ENCODE measurements at places on chromosomes 1 and 21.

GRCh38 chr1:234273981-234274380 is 99.3 kb upstream of the COA6 start:
- DNase-seq = no peak

DNA sequence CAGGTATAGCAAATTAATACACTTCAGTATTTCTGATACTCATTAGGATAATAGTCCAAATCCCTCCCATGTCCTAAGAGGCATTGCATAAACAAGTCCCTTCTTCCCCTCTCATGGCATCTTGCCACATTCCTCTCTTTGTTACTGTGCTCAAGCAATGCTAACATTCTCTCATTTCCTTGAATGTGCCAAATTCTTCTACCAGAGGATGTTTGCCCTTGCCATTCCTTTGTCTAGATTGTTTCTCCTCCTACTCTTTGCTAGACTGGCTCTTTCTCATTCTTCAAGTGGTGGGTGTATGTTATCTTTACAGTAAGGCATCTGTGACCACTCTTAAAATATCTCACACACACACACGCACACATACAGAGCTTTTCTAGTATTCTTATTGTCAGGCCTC is 621.0 kb upstream of the CXADR start:
- DNase-seq = no peak

DNA sequence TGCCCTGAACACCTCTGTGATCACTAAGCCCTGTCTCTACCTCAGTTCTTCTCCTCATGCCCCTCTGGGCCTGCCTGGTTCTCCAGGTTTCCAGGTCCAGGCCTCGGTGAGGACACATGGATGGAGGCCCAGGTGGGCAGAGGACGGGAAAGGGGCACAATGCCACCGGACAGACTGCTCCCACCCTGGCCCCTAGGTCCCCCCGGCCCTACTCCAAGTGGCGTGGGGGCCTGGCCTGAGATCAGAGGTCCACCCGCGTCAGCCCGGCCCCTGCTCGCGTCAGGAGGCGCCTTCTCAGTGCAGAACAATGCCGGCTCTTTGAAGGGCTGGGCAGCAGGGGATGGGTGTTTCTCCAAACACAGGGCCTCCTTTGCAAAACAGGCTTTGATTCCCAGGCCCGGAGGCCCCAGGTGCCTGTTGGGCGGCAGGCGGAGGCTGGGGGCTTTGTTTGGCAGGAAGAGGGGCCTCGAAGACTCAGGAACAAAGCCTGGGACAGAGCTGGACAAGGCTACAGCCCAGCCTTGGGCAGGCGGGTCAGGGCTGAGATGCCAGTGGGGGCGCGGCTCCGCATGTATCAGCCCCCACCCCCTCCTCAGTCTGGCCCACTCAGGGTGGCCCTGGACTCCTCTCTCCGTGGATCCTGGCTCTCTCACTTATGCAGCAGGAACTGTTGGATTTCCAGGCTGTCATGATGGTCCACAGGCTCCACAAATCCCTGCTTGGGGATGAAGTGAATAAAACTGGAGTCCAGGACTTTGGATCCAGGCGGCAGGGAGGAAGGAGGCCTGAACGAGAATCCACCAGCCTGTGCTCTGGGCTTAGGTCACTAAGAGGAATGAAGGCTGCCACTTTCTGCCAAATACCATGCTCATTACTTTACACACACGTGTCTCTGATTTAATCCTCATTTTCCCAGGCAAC is 77.4 kb upstream of the SLC2A1 start:
- DNase-seq = no peak

GRCh38 chr1:197392541-197392940 is 124.5 kb downstream of the CRB1 start:
- DNase-seq = no peak

GRCh38 chr1:224348137-224348536 is 8.5 kb upstream of the CNIH4 start:
- DNase-seq = no peak

DNA sequence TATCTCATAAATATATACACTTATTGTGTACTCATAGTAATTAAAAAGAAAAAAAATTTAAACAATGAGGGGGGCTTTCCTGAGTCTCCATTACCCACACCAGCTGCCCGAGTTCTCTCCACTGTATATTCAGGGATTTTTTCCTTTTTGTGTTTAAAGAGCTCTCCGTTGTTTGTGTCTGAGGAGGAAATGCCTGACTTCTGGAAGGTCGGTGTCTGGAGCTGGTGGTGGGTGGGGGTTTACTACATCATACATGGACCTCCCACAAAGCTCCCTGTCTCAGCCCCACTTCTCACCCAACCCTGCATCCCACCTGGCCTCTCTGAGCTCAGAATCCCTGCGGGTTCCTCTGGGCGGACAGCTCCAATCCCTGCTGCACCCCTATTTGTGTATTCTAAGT is 64.1 kb upstream of the ETV3 start:
- no peak for DNase-seq

DNA sequence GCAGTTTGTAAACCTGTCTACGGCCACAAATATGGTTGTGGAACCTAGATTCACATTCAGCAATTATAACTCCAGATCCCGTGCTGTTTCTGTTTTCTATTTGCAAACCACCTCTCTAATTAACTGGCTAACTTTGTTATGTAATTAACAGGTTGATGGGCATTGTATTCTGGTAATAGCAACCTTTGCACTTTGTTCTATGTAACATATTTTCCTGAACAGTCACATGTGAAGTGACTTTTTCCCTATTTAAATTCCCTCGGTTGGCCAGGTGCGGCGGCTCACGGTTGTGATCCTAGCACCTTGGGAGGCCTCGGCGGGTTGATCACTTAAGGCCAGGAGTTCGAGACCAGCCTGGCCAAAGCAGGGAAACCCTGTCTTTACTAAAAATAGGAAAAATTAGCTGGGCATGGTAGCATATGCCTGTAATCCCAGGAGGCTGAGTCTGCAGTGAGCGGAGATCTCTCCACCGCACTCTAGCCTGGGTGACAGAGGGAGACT is 1.4 kb downstream of the ACADM start:
- no peak for DNase-seq

GRCh38 chr1:67361641-67362040 is 54.0 kb downstream of the IL12RB2 start:
- no peak for DNase-seq

GRCh38 chr1:234530672-234531071 is 51.7 kb upstream of the TARBP1 start:
- no peak for DNase-seq

GRCh38 chr1:185626344-185626743 is 107.8 kb upstream of the HMCN1 start:
- DNase-seq = no peak

DNA sequence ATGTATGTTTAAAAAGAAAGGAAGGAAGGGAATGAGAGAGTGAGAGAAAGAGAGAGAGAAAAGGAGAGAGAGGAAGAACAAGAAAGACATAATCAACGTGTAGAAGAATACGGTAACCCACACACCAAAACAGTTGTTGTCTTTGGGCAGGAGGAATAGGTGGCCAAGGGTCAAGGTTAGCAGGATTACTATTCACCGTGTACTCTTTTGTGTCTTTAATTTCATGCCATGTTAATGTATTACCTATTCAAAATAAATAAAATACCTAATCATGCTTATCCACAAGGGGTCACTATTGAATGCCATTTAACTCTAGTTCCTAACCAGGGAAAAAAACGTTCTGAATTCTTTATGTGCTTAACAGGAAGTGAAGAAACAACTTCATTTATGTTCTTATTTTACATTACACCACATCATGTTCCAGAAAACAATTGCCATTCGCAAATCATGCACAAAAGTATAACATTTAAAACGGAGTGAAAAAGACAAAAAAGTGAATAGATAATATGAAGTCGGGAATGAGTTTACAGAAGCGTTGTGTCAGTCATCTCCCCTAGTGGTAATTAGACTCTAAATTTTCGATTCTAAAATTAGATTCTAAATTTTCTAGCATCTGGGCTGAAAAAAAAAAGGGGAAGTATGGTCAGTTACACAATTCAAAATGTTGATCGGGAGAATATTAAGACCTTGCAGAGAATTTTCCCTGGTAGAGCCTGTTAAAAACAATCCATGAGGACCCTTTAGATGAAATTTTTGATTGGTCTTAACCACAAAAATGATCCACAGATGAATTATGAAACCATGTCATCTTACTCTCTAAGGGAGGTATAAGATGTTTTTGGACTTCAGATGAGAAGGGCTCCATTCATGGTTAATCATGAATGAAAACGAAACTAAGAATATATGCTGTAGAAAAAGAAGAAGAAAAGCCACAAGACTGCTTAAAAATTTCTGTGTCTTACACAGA is 700 bp upstream of the KMO start:
- peak; percentile 82 for DNase-seq

- no peak for DNase-seq
Measured at GRCh38 chr21:41877901-41878830, 978 bp downstream of the PRDM15 start.

DNA sequence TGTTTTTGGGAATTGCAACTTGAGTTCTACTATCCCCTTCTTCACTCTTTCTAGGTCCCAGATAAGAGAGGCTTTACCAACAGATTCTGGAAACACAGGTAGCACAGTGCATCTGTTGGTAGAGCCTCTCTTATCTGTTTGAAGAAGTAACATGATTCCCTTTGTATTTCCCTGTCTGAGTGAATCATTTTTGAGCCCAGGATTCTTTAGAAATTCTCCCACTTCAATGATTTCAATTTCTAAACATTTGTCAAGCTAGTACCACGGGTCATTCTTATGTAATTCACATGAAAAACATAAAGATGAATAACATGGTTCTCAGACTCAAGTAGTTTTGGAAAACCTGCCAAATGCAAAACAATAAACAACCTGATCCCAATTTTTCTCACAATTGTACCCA is 72.0 kb upstream of the DUSP10 start:
- DNase-seq = no peak

DNA sequence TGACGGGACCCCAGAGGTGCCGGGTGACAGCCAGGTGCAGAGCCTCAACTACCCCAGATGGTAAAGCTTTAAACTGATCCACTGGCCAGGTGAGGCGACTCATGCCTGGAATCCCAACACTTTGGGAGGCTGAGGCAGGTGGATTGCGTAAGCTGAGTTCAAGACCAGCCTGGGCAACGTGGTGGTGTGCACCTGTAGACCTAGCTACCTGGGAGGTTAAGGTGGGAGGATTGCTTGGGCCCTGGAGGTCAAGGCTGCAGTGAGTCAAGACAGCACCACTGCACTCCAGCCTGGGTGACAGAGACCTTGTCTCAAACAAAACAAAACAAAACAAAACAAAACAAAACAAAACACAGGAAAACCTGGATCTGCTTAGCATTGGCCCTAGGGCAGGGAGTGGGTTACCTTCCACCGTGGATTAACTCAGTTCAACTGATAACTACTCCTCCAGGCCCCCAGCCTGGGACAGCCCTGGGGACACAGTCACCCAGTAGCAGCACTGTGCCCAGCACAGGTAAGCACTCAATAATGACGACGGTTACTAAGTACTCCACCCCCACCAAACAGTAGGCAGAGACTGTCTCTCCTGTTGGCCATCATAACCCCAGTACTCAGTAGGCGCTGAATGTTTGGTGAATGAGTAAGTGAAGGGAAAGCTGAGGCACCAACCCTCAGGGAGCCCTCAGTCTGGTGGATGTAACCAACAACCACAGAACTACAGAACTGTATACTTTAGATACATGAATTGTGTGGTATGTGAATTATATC is 21.6 kb downstream of the SLC66A1 start:
- DNase-seq = no peak

- DNase-seq = no peak
Measured at GRCh38 chr1:51650198-51650597, 33.3 kb downstream of the OSBPL9 start.

DNA sequence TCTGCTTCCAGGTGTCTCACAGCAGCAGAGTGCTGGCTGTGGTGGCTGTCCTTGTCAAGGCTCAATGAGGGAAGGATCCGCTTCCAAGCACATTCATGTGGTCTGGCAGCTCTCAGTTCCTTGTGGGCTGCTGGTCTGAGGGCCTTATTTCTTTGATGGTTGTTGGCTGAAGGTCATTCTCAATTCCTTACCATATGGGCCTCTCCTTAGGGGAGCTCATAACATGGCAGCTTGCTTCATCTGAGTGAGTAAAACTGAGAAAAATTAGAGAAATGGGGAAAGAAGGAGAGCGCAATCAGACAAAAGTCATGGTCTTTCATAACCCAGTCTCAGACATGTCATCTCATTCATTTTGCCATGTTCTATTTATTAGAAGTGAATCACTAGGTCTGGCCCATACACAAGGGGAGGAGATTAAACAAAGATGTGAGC is 81.7 kb upstream of the TSPAN2 start:
- no peak for DNase-seq

GRCh38 chr1:4653328-4653660 is 1.1 kb upstream of the AJAP1 start:
- DNase-seq = no peak

DNA sequence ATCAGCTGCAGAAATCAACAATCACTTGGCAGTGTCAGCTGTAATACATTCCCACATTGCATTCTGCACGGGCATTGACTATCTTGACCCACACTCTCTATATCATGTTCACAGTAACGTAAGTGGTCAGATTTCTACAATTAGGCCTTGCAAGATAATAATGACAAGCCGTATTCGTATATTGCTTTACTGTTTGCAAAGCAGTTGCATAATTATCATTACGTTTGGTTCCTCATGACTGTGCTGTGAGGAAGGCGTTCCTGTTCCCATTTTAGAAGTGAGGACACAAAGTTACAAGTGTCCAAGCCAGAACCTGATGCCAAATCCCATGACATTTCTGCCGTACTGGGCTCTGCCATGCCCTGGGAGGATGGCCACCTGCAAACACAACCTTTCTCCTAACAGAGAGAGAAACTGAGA is 53.5 kb upstream of the TARBP1 start:
- DNase-seq = no peak

- DNase-seq = no peak
Measured at GRCh38 chr1:30515755-30516484, 207.5 kb downstream of the MATN1 start.

- DNase-seq = peak; percentile 88
Measured at GRCh38 chr1:91404151-91405012, at the start of gene HFM1. HFM1 (minus strand) TSS chr1:91404837; CDS start chr1:91401082, 3,755 bp downstream.

GRCh38 chr1:247865416-247865815 is 8.4 kb downstream of the TRIM58 start:
- no peak for DNase-seq

DNA sequence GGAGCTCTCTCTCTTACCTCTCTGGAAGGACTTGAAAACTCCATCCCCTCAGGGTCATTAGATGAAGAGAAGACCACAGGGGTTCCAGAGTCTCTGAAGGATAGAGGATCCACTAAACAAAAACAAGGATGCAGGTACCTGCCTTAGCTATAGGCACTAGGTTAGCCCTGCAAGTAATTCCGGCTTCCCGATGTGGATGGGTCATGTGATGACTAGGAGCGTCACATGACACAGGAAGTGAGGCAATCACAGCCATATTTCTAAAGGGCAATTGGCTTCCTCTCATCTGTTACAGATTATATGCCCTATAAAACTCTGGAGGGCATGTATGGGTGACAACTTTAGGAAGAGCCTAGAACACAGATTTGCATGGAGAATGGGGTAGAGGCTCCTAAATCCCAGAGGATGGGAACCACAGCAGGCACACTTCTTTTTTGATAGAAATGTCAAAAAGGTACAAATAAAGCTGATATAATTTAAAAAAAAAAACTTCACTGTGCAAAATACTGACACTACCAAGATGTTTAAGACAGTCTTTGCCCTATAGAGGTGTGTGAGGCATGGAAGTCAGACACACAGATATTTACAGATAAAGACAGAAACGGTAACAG is 14.1 kb downstream of the ENTREP3 start:
- peak; percentile 89 for DNase-seq

GRCh38 chr1:58305622-58306021 is 240.9 kb downstream of the OMA1 start:
- DNase-seq = no peak

GRCh38 chr1:186843226-186843625 is 14.5 kb downstream of the PLA2G4A start:
- DNase-seq = no peak

All from NCI-H1694 (cell line).